GM04504 (cell line): ENCODE measurements at places on chromosomes 2 and 18.
A peak's percentile ranks its signal among the peaks of the same experiment; 100 is the strongest.

DNA sequence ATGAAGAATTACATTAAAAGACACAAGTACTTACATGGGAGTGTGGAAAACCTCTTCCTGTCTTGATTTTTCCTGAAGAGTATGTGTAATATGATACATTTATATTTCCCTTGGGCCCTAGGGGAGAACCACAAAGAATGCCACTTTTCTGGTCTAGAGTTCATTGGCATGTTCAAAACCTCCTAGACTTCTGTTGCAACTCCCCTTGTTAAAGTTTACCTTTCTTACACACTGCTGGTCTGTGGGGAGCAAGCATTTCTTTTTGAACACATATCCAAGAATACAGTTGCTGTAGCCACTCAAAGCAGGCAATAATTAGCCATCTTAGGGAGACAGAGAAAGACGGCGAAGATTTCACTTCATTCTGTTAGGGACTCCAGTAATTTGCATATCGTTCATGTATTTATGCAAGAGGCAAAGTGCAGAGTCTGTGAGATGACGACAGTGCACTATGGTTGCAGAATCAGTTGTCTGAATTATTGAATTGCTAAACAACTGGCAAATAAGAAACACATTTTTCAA is 103.5 kb downstream of the NOL4 start:
- no peak for DNase-seq

- DNase-seq, result no peak
These were observed 115.6 kb downstream of the LPIN1 start for GRCh38 chr2:11862049-11862448.

GRCh38 chr2:207253666-207254345 is 88.1 kb upstream of the KLF7 start:
- DNase-seq, result peak; percentile 89

DNA sequence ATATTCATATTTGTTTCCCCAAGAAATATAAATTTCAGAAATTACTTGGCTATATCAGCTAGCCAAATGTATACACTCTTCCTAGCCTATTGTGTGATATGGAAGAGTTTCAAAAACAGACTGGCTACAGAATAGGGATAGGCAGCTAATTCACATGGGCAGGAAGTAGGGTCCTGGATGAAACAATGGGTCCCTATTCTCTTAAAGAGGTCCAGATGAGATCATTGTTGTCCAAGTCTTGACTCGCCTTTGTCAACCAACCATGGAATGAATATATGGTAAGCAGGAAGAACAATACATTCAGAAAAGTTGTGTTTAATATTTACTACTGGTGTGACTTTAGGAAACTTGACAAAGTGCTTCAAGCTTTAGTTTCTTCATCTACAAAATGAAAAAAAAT is 319.9 kb downstream of the NBAS start:
- DNase-seq, result no peak

- DNase-seq, result no peak
These were observed 17.6 kb upstream of the PDIA6 start for GRCh38 chr2:10830203-10830602.

GRCh38 chr18:27008575-27008974 is 143.1 kb upstream of the AQP4 start:
- DNase-seq, result no peak

DNA sequence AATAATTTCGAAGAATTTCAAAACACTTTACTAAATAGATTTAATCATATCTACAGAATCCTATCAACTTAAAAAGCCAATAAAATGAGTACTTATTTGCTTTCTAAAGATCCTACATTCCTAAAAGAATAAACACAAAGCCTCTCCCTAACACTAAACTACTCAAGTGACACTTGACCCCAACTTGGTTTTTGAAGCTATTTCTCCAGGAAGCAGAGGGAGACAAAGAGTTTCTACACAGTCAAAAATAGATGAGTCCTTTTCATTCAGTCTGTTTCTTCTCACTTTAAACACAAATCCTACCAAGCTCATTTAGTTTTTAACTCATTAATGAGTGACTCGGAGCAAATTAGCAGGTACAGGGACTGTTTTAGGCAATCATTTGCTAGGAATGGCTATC is 2.1 kb downstream of the ATL2 start:
- DNase-seq, result no peak

DNA sequence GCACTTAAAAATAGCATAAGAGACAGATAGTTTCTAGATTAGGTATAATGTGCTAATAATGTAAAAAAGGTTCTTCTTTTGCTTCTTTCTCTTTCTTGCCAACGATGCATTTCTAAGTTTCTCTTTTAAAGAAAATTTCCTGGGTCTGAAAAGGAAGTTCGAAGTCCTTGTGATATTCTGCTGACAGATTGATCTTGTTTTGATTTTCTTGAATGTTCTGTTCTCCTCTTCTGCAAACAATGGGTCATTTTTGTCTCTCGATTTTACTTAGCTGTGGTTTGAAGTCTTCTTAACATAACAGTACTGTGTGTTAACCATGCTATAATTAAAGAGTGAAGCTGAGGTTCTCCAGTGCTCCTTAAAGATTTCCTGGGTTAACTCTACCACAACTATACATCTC is 61.1 kb upstream of the ACYP2 start:
- no peak for DNase-seq

GRCh38 chr18:39840856-39841481 is 2114.1 kb upstream of the PIK3C3 start:
- DNase-seq, result peak; percentile 2

GRCh38 chr2:86003967-86004366 is 101.7 kb downstream of the POLR1A start:
- no peak for DNase-seq

- DNase-seq, result no peak
These were observed 71.9 kb upstream of the ZNF516 start for GRCh38 chr18:76566987-76567386.

DNA sequence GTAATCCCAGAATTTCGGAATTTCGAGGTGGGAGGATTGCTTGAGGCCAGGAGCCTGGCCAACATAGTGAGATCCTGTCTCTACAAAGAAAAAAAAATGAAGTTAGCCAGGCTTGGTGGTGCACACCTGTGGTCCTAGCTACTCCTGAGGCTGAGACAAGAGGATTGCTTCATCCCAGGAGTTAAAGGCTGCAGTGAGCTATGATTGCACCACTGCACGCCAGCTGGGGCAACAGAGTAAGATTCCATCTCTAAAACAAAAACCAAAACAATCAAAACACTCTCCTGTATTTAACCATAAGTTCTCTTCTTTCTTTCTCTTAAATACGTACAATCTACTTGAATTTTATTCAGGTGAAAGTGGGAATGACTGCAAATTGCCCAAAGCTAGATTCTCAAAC is 33.8 kb upstream of the NEDD4L start:
- DNase-seq, result no peak

DNA sequence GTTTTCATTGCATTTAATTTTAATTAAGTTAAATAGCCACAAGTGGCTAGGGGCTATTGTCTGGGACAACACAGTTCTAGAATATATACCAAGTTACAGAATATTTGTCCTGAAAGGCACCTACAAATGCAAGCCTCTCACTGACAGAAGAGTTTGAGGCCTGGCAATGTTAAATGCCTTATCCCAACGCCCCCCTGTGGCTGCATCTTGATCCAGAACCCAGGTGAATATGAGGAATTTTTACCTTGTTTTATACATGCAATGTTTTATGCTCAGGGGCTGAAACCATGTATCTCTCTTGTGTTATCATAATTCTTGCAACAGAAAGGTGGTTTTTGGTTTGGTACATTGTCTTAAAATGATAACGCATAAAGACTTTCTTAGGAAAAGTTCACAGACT is 71.8 kb upstream of the SEC11C start:
- DNase-seq, result no peak

- DNase-seq, result no peak
These were observed 76.1 kb downstream of the TWIST2 start for GRCh38 chr2:238924032-238924431.

DNA sequence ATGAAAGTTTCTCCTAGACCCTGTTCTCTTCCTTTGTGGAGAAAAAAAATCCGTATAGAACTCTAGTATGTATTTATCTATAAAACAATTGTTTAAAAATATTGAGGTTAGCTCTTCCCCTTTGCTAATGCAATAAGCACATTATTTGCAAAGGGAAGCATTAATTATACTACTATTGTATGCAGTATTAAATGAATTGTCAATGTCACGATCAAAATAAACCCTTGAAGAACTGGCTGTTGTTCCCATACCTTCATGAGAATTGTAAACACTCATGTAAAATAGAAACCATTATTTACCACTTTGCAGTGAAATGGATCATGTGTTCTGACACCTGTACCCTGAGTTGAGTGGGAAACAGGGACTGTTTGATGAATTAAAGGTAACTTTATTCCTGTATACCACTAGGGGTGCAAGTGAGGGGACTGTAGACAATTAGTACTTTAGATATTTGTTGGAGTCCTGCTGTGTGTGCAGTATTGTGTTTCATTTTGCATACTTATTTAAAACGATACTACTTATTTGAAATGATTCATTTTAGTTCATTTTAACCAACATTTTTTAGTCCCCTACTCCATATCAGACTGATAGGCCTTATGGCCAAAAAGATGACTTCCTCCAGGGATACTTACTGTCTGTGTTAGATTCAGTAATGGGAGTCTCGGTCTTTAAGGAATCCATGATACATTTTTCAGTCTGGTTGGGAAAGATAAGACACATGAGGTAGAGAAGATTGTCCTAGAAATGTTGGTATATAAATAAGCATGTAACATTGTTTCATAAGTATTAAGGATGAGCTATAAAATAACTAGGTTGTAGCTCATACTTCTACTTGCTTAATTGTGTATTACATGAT is 7.9 kb downstream of the PKP4 start:
- DNase-seq, result no peak

GRCh38 chr2:56372071-56372656 is 188.4 kb downstream of the CCDC85A start:
- DNase-seq, result no peak

DNA sequence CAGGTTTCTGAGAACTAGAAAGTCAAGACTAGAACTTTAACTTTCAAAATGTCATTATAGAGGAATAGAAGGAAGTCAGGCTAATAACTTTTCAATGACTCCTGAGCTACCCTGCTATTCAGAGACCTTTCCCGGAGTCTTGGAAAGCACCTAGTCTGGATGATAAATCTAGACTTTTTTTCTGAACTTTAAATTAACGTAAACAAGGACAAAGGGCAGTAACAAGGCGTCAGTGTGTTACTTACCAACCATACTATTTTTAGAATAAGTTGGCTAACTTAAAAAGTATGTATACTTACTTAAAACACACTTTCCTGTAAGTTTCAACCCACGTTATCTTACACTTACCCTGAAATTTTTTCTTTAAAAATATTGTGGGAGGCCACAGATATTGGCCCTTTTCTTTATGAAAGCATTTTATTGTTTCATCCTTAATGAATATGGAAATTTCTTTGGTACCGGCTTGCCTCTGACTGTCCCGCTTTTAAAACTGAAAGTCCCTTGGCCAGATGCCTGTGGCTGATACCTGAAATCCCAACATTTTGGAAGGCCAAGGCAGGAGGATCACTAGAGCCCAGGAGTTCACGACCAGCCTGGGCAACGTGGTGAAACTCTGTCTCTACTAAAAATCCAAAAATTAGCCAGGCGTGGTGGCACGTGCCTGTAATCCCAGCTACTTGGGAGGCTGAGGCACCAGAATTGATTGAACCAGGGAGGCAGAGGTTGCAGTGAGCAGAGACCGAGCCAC is 9.7 kb downstream of the PMAIP1 start:
- no peak for DNase-seq

GRCh38 chr2:74646834-74647482 is 1.2 kb downstream of the M1AP start:
- no peak for DNase-seq

GRCh38 chr2:164496421-164496820 is 124.9 kb downstream of the GRB14 start:
- DNase-seq, result no peak

DNA sequence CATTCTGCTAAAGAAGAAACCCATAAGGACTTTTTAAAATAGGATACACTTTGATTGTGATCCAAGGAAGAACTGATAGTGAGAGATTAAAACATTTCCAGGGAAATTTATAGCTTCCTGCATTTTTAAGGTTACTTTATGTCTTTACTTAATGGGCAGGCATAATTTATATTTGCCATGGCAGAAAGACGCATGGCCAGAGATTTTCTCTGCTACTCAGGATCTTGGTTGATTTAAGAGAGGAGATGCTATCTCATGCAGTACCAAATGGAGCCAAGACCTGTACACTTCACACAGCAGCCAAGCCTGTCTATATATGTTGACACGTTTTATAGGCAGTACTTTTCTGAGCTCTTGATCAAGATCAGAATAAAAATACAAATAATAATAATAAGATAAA is 60.9 kb upstream of the NT5C1B start:
- no peak for DNase-seq

DNA sequence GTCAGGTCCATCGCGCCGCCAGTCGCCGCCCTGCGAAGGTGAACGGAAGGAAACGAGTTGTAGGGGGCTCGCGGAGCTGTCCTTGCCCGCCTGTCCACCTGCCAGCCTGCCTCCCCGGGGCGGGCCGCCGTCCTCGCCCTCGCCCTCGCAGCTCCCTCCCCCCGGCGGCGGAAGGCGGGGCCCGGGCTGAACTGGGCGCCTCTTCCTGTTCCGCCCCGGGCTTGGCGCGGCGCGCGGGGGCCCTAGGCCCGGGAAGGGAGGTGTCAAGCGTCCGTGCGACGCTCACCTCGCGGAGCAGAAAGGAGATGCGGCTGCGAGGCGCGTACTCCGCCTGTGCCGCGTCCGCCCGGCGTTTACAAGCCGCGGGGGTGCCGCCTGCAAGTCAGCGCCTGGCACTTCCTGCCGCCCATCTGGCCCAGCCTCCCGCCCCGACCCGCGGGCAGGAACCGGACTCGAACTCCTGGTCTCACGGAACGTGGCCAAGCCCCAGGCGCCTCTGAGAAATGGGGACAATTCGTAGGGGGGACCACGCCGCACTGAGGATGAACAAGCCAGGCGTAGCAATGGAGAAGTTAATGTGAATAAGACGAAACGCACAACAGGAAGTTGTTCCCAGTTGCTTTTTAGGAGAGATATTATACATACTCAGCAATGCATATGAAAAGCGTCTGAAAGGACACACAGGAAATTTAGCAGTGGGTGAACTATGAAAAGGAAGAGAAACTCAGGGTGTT is at the start of gene CNPPD1:
Gene CNPPD1 (minus strand): TSS at position 108 of the 734 bp plus-strand sequence. CDS start 97 bp downstream, at position 11.
- peak; percentile 70 for DNase-seq

GRCh38 chr2:160294339-160294803 is 94.3 kb upstream of the ITGB6 start:
- DNase-seq, result peak; percentile 80

- DNase-seq, result no peak
These were observed 39.5 kb upstream of the ASXL3 start for GRCh38 chr18:33538418-33539042.

GRCh38 chr2:226211439-226211838 is 588.2 kb downstream of the IRS1 start:
- peak; percentile 76 for DNase-seq
